Activated T-cell treated with anti-CD3 and anti-CD28 coated beads, Interleukin-2, amount 50 U/mL, for 72 hours (primary cell): ENCODE measurements at places on chromosomes 13 and 19. TPM values are rescaled to one million over a fixed set of nuclear protein-coding genes. Genes with fewer than 3 reads are reported as not detected.

DNA sequence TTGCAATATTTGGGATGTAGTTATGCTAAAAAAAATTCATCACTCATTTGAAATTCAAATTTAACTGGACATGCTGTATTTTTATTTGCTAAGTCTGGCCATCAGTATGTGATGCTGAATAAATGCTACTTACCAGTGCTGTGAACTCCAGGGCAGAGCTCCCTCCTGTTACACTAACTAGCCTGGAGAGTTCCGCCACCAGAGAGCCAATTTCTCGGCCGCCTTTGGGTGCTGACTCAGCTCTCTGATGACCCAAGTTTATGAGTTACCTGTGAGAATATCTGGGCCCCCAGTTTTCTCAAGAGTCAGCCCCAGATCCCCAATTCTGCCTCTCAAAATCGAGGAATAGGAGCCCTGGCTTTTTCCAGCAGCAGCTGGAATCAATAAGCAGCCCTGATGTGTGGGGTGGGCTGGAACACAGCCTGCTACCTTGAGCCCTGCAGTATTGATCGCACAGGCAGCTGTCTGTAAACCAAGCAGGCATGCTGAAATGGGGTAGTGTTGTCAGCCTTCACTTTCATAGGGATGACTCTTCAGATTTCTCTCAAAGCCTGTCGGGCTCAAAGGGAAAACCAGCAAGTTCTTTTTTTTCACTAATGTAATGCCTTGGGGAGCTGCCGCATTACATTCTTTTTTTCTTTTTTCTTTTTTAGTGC lies 113.7 kb downstream of the DNAJC15 start:
- H3K36me3 ChIP-seq: no peaks in the 10 kb centered on the region
- H3K4me1 ChIP-seq: no peaks in the 10 kb centered on the region
- no peak overlapping the region for H3K4me3 ChIP-seq

- no peak overlapping the region for H3K27ac ChIP-seq
- no peaks in the 10 kb centered on the region for H3K27me3 ChIP-seq
- no peaks in the 10 kb centered on the region for H3K4me1 ChIP-seq
Measured at GRCh38 chr13:68099631-68100030, 869.5 kb upstream of the PCDH9 start.

GRCh38 chr13:85590231-85590931 lies 208.8 kb downstream of the SLITRK6 start:
- H3K4me1 ChIP-seq: no peaks in the 10 kb centered on the region
- H3K27ac ChIP-seq: no peak overlapping the region
- H3K36me3 ChIP-seq: no peaks in the 10 kb centered on the region

GRCh38 chr19:497491-497868 lies 1.2 kb downstream of the MADCAM1 start:
- H3K4me3 ChIP-seq: no peak overlapping the region
- no peak overlapping the region for H3K27ac ChIP-seq
- H3K27me3 ChIP-seq: peaks cover 18% of the 10 kb centered on the region
- H3K36me3 ChIP-seq: peaks cover 3% of the 10 kb centered on the region

- no peaks in the 10 kb centered on the region for H3K36me3 ChIP-seq
- peaks cover 14% of the 10 kb centered on the region for H3K4me1 ChIP-seq
- no peak overlapping the region for H3K27ac ChIP-seq
- H3K4me3 ChIP-seq: no peak overlapping the region
Measured at GRCh38 chr13:100470866-100471505, 117.6 kb downstream of the GGACT start.

DNA sequence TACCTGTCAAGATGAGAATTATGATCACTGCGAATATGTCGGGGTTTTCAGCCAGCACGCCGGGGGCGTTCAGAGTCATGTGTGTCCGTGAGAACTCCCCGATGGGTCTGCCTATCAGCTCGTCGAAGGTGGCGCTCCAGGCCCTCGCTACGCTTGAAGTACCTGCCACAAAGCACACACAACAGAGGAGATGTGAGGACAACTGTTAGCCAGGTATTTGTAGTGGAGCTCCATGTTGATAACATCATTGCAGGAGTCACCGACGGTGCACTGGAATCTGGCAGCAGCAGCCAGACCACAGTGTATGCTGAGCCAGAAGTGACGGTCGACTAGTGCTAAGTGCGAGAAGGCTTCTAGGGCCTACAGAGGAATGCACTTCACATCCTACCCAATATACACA lies 62.7 kb downstream of the SLC7A1 start:
- peaks cover 3% of the 10 kb centered on the region for H3K4me1 ChIP-seq
- no peak overlapping the region for H3K4me3 ChIP-seq
- no peak for DNase-seq
- peak overlapping the region; percentile 57 for H3K27ac ChIP-seq
- peaks cover 12% of the 10 kb centered on the region for H3K36me3 ChIP-seq

GRCh38 chr13:111549464-111549863 lies 229.0 kb downstream of the TEX29 start:
- H3K36me3 ChIP-seq: peaks cover 3% of the 10 kb centered on the region
- DNase-seq: no peak
- no peak overlapping the region for H3K27ac ChIP-seq
- no peak overlapping the region for H3K4me3 ChIP-seq
- no peaks in the 10 kb centered on the region for H3K27me3 ChIP-seq

- no peak overlapping the region for H3K27ac ChIP-seq
- DNase-seq: no peak
- no peaks in the 10 kb centered on the region for H3K4me1 ChIP-seq
- H3K27me3 ChIP-seq: no peaks in the 10 kb centered on the region
- no peak overlapping the region for H3K4me3 ChIP-seq
- H3K36me3 ChIP-seq: no peaks in the 10 kb centered on the region
Measured at GRCh38 chr13:66410314-66410713, 819.8 kb downstream of the PCDH9 start.

DNA sequence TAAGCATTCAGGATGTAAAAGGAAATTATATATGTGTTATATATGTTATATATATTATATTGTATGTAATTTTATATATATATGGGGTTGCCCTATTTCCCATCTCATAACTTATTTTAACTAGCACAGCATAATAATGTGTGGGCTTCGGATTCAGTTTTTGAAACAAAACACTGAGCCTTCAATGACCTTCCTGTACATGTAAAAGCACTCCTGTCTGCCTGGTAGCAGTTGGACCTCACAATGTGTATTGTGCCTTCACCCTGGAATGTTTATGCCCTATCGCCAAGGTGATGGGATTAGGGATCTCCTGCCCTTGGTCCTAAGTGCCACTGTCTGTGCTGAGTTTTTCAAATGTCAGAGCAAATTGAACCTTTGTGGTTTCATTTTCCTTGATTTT lies 968.8 kb downstream of the TUBA3C start:
- H3K27me3 ChIP-seq: no peaks in the 10 kb centered on the region
- no peak overlapping the region for H3K27ac ChIP-seq
- peak; percentile 18 for DNase-seq
- H3K4me1 ChIP-seq: no peaks in the 10 kb centered on the region
- no peak overlapping the region for H3K4me3 ChIP-seq

DNA sequence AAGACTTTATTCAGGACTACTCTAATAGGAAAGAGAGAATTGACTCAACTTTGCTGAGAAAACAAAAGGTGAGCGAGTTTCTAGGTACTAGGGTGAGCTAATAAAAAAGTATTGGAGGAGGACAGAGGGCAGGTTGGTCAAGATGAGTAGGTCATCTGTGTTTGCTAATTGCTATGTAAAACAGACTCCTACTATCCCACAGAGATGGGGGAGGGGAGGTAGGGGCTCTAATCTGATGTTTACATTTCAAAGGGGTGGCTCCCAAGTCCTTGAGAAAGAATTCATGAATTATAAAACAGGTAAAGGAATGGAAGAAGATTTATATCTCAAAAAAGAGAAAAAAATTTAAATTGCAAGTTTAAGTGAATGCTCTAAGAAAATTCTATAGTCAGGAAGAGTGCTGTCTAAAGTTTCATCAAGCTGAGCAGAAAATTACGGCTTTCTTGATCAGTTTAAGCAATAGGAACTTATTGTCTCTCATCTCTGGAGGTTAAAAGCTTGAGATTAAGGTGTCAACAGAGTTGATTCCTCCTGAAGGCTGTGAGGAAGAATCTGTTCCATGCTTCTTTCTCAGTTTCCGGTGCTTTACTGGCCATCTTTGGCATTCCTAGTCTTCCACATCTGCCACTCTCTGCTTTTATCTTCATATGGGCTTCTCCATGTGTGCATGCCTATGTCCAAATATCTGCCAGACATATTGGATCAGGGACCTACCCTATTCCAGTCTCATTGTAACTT lies 790.3 kb downstream of the SLITRK5 start:
- no peaks in the 10 kb centered on the region for H3K27me3 ChIP-seq
- H3K36me3 ChIP-seq: no peaks in the 10 kb centered on the region
- no peak overlapping the region for H3K4me3 ChIP-seq
- no peak overlapping the region for H3K27ac ChIP-seq

GRCh38 chr19:7638802-7639465 lies 2.0 kb downstream of the STXBP2 start:
- H3K27ac ChIP-seq: no peak overlapping the region
- DNase-seq: no peak
- H3K4me3 ChIP-seq: peak overlapping the region; percentile 44
- H3K27me3 ChIP-seq: no peaks in the 10 kb centered on the region
- H3K36me3 ChIP-seq: peaks cover 8% of the 10 kb centered on the region

GRCh38 chr13:30585748-30586262 lies 31.9 kb upstream of the USPL1 start:
- no peak for DNase-seq
- H3K27me3 ChIP-seq: no peaks in the 10 kb centered on the region
- H3K36me3 ChIP-seq: no peaks in the 10 kb centered on the region
- H3K4me3 ChIP-seq: no peak overlapping the region

GRCh38 chr19:48403606-48404005 lies 10.1 kb downstream of the GRIN2D start:
- no peak overlapping the region for H3K27ac ChIP-seq
- DNase-seq: peak; percentile 46
- H3K4me1 ChIP-seq: peaks cover 23% of the 10 kb centered on the region

GRCh38 chr19:41706741-41707501 lies 1.5 kb upstream of the CEACAM5 start:
- DNase-seq: peak; percentile 79
- H3K4me1 ChIP-seq: peaks cover 7% of the 10 kb centered on the region
- no peak overlapping the region for H3K27ac ChIP-seq
- H3K4me3 ChIP-seq: peak overlapping the region; percentile 55
- H3K36me3 ChIP-seq: no peaks in the 10 kb centered on the region
- peaks cover 48% of the 10 kb centered on the region for H3K27me3 ChIP-seq

DNA sequence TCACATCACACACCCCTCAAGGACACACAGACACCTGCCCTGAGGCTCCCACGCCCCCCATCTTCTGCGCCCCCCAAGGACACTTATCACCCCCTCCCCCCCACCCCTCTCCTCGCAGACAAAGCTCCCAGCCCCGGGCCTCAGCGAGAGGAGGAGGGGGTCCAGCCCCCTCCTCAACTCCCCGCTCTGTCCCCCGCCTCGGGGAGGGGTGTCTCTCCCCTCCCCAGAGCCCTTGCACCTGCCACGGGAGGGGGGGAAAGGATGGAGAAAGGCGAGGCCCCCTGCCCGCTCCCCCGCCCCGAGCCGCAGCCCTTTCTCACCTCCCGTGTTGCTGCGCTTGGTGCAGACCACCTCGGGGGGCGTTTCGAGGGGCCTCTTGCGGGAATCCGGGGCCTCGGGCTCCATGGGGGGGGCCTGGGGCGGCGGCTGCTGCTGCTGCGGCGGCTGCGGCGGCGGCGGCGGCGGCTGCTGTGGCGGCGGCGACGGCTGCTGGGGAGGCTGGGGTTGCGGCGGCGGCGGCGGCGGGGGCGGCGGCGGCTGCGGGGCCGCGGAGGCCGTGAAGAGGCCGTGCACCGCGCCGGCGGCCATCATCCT lies 621 bp downstream of the NOVA2 start:
- H3K4me3 ChIP-seq: peak overlapping the region; percentile 57
- peaks cover 18% of the 10 kb centered on the region for H3K4me1 ChIP-seq
- DNase-seq: no peak

DNA sequence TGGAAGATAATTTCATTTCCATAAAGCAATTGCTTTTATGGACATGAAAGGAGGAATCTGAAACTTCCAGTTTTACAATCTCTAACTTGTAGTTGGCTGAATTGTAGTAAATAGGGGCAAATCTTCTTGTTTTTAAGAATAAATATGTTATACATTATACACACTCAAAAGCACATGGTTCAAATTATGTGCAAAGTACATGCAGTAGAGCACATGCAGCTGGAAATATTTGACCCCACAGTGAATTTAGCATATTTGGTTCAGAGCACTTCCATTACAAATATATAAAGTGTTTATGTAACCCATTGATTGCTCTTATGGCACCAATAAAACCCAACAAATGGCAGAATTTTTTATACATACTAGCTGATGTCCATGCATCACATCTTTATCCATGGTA lies 180.5 kb downstream of the IRS2 start:
- H3K27ac ChIP-seq: no peak overlapping the region
- H3K36me3 ChIP-seq: no peaks in the 10 kb centered on the region
- DNase-seq: no peak
- H3K4me1 ChIP-seq: no peaks in the 10 kb centered on the region
- no peak overlapping the region for H3K4me3 ChIP-seq

- no peaks in the 10 kb centered on the region for H3K4me1 ChIP-seq
- no peak overlapping the region for H3K4me3 ChIP-seq
- H3K27ac ChIP-seq: no peak overlapping the region
- DNase-seq: no peak
- H3K36me3 ChIP-seq: no peaks in the 10 kb centered on the region
- H3K27me3 ChIP-seq: peaks cover 31% of the 10 kb centered on the region
Measured at GRCh38 chr13:24106429-24106828, 54.1 kb upstream of the SPATA13 start.

DNA sequence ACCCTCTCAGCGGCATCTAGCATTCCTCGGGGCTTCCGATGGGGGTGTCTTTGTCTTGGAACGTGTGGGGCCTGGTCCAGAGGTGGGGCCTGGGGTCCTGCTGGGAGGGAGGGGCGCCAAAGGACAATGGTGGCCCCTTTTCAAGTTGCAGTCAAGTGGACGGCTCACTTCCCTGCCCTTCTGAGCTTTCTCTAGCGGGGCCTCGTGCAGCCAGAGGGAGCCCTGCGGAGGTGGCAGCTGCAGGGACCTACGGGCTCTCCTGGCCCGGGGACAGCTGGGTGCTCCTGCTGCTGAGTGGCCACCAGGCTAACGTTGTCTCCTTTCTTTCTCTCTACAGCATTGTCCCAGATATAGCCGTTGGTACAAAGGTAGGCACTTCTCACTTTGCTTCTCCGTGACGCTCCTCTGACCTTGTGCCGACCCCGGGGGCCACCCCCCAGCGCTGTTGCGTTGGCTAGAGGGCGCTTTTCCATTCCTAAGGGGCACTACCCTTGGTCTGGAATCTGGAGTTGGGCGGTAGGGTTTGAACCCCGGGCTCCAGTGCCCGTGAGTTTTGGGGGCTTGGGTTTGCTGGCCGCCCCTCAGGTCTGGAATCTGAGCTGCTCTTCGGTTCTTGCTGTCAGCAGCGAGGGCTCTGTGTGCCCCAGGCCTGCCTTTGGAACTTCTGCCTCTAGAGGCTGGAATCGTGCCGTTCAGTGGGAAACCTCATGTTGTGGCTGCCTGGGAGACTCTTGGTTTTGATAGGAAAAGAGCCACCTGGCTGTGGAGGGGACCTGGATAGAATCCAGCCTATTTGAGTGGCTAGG lies 2.0 kb downstream of the PTBP1 start:
- H3K27ac ChIP-seq: peak overlapping the region; percentile 97
- peaks cover 14% of the 10 kb centered on the region for H3K36me3 ChIP-seq
- DNase-seq: no peak
- peak overlapping the region; percentile 91 for H3K4me3 ChIP-seq

ELAVL3 gene
- total RNA-seq: 0.48 TPM

TMEM221 gene
- total RNA-seq: not detected

NXNL1 gene
- total RNA-seq: not detected

C19orf33 gene
- not detected for total RNA-seq

KIR3DL1 gene
- not detected for total RNA-seq

ZNF491 gene
- total RNA-seq: 2.4 TPM

RAB4B gene
- 44.4 TPM for total RNA-seq

VASP gene
- total RNA-seq: 133 TPM

MUC16 gene
- total RNA-seq: not detected

FAM124A gene
- 0.19 TPM for total RNA-seq

ZNF723 gene
- 0.14 TPM for total RNA-seq

BRME1 gene
- 13.2 TPM for total RNA-seq

ELSPBP1 gene
- not detected for total RNA-seq

SYT5 gene
- 0.44 TPM for total RNA-seq

ZNF506 gene
- total RNA-seq: 68.9 TPM
